AG10803 (cell line): ENCODE measurements at places on chromosomes 6 and 20.
A peak's percentile ranks its signal among the peaks of the same experiment; 100 is the strongest.

- DNase-seq = no peak
These were observed 68.2 kb downstream of the NINL start for GRCh38 chr20:25517124-25517523.

GRCh38 chr6:33430334-33430733 lies 10.5 kb downstream of the SYNGAP1 start:
- no peak for DNase-seq

GRCh38 chr6:65052626-65053025 lies 654.4 kb downstream of the EYS start:
- no peak for DNase-seq

GRCh38 chr6:30806581-30807183 lies 62.3 kb upstream of the IER3 start:
- no peak for DNase-seq

GRCh38 chr6:43917878-43918382 lies 147.9 kb downstream of the VEGFA start:
- DNase-seq = peak; percentile 43

DNA sequence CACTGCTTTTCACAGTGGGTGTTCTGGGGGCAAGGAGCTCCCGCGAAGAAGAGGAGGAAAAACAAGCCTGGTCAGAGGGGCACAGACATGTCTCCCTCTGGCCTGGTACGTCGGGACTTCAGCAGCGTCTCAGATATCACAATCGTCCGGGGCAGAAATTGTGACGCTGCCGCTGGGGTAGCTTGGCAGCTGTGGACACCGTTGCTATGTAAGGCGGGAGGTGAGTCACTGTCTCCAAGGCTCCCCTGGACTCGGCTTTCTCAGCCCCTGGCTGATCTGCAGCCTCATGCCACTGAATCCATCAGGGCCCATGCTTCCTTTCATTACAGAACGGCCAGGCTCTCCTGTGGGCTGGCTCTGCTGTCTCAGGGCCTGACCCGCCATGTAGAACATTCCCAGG lies 98.7 kb downstream of the SULF2 start:
- DNase-seq = peak; percentile 5

GRCh38 chr6:61867635-61868034 lies 418.4 kb downstream of the KHDRBS2 start:
- DNase-seq = no peak

GRCh38 chr6:101090281-101090680 lies 209.2 kb upstream of the ASCC3 start:
- no peak for DNase-seq

DNA sequence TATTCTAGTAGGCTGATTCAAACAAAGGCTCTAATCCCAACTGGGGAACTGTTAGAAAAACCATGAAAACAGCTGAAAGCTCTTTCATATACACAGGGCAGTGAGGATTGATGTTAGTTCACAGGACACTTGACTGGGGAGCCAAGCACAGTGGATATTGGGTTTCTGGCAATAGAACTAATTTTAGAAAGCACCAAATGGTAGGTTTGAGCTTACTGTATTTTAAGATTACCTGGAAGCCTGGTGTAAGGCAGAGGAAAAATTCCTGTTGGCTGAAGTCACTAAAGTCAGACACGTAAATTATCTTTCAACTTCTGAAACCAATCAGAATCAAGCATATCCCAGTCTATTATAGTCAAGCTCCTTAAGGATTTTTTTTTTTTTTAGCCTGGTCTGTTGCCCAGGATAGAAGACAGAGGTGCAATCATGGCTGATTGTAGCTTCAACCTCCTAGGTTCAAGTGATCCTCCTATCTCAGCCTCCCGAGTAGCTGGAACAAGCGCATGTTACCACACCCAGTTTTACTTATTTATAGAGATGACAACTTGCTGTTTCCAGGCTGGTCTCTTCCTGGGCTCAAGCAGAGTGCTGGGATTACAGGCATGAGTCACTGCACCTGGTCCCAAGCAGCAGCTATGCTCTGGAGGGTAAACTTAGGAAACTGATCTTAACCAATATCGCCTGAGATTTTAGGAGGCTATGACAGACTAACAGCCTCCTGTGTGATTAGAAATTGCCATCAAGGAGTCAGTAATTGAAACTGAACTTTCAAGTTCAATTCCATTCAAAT lies 32.5 kb upstream of the SYNCRIP start:
- DNase-seq = peak; percentile 38

GRCh38 chr6:117326396-117326795 lies 61.0 kb downstream of the VGLL2 start:
- no peak for DNase-seq

DNA sequence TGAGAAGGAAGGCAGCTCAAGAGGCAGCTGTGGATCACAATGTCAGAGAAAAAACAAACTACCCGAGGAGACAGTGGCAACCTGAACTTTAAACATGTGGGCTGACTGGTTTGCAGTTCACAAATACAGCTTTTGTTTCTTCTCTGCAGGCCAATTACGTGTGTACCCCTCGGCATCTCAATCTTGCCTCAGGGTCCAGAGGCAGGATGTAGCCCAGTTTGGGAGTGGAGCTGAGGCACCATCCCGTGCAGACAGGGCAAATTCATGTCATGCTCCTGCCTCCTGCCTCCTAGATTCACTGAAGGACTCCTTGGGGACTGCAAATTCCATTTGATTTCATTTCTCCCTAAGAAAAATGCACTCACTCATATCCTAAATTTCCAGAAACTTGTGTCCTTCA lies 94.2 kb upstream of the KCNK16 start:
- peak; percentile 98 for DNase-seq

DNA sequence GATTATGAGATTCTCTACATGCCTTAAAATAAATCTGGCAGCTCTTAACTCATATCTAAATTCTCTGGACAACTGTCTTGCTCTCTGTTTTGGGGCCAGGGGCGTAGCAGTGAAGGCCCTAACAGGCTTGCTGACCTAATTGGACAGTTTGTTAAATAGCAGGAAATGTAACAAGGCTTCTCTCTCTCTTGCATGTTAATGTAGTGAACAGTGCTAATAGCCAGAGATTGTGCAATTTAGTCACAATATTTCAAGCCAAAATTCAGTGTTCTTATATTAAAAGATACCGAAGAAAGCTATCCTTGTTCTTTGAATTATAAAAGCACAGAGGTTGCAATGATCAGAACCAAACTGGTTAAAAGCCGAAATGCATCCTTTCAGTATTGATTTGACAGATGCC lies 3.0 kb downstream of the PPP1R3D start:
- peak; percentile 35 for DNase-seq

DNA sequence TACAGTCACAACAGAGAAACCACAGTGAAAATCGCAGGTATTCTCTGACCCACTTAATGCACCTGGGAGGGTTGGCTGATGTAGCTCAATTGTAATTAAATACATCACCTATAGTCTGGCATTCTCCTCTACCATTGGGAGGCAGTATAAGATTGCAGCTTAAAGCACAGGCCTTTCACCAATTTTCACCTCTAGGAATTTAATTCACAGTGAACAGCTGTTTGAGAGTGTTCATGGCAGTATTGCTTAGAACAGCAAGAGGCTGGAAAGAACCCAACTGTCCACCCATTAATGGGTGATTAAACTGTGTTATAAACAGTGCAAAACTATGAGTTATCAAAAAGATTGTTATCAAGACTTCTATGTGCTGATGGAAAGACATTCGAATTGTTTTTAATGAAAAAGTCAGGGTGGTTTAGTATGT lies 2.0 kb downstream of the EDEM2 start:
- DNase-seq = peak; percentile 61

GRCh38 chr20:58756450-58756775 lies 63.8 kb downstream of the NPEPL1 start:
- DNase-seq = no peak

DNA sequence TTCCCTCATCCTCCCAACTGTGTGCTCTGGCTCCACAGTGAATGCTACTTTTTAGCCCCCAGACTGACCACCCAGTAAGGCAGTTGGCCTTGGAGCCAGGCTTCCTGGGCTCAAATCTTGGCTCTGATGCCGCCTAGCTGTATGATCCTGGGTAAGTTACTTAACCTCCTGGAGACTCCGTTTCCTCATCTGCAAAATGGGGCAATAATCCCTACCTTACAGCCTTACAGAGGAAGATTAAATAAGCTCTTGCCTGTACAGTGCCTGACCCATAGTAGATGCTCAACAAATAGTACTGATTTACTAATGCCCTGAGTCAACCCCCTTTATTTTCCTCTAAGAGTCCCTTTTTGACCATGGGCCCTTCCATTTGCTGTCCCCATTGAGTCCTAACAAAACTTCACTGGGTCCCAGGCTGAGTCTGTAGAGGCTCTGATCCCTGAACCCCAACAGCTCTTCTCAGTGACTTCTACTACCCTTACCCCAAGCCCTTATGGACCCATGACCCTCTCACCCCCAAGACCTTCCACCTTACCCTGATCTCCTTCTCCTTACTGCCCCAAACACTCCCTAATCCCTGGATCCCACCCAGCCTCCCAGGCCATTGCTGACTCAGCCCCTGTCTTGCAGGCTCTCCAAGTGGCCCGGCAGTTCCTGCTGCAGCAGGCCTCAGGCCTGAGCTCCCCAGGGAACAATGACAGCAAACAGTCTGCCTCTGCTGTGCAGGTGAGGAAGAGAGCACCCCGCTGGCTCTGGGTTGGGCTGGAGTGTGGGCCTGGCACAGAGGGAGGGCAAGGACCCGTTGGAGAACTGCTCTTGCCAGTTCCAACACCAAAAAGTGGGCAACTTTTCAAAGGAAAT lies 31.4 kb downstream of the FOXP4 start:
- peak; percentile 38 for DNase-seq

- DNase-seq = no peak
These were observed 5.7 kb downstream of the SASH1 start for GRCh38 chr6:148348335-148348734.

GRCh38 chr6:4503700-4504099 lies 272.5 kb upstream of the CDYL start:
- no peak for DNase-seq

DNA sequence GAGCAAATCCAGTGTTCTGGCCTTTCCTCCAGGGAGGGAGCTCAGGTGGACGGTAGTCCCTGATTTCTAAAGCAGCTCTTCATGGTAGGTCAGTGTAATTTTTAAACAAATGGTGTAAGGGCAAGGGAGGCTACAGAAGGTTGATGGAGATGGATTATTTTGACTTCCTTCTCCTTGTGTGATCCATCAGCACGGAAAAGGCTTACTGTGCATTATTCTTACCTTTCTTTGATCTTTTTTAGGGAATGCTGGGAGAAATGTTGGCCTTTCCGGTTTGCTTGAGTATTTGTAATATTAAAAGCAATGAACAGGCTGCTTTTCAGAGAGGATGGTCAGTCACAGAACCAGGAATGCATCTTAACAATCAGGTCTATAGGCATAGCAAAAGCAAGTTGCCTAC lies 487.0 kb upstream of the BTBD3 start:
- DNase-seq = no peak

DNA sequence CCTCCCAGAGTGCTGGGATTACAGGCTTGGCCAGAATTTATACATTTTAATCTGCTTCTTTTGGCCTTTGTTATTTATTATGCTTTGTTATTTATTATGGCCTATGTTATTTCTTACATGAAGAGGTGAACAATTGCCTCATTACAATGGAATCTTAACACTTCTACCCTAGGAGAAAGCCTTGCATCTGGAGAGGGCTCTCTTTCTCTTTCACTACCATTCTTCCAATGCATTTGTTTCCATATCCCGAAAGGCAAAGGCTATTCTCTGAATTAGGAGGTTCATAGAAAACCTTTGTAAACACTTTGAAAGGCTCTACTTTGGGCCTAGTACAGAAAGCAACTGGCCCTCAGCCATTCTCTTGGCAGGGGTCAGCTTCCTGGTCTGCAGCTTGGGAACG lies 19.9 kb upstream of the DEK start:
- no peak for DNase-seq

DNA sequence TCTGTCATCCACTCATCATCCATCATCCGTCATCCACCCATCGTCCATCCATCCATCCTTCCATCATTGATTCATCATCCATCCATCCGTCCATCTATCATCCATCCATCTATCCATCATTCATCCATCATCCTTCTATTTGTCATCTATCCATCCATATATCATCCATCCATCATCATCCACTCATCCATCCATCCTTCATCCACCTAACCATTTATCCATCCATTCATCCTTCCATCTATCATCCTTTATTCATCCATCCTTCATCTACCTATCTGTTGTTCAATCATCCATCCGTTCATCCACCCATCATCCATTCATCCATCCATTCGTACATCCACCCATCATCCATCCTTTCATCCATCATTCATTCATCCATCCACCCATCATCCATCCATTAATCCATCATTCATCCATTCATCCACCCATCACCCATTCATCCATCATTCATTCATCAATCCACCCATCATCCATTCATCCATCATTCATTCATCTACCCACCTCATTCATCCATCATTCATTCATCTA lies 266.4 kb downstream of the CDH4 start:
- no peak for DNase-seq

GRCh38 chr20:59985164-59985563 lies 26.9 kb downstream of the CDH26 start:
- no peak for DNase-seq

DNA sequence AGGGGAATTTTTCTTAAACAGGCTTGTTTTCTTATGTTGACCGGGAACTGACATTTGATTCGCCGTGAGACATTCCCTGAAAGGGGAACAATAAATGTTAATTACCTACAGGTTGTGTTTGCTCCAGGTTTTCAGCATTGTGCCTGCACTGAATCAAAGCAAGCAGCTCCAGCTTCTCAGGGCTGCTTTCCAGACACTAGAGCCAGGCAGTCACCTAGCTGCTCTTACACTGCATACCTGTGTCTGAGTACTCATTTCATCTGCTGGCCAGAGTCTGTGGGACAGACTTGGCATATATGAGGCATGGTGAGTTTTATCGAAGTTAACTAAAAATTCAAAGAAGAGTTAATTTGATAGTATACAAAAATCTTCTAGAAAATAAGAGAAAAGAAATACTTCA lies 951.8 kb upstream of the MAP3K7 start:
- no peak for DNase-seq

GRCh38 chr6:33613146-33613794 lies 7.9 kb upstream of the ITPR3 start:
- peak; percentile 90 for DNase-seq

- peak; percentile 52 for DNase-seq
These were observed 219.8 kb downstream of the LAMA2 start for GRCh38 chr6:129102741-129103140.

GRCh38 chr6:158499601-158500000 lies 60.3 kb upstream of the TMEM181 start:
- no peak for DNase-seq

DNA sequence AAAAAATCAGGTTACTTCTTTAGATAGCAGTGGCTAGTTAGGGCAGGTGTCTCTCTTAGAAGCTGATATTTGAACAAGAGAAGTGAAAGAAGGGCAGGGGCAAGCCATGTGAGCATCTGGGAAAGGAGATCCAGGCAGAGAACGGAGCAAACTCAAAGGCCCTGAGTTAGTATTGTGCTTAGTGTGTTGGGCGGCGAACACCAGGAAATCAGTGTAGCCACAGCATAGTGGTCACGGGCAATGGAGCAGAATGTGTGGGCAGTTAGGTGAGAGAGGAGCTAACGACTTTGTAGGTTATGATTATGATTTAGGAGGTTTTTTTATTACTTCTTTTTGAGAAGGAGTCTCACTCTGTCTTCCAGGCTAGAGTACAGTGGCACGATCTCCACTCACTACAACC lies 229.3 kb downstream of the TMEM242 start:
- no peak for DNase-seq

- no peak for DNase-seq
These were observed 58.7 kb upstream of the CD93 start for GRCh38 chr20:23144856-23145255.
